ENCODE measurements at places on chromosomes 5 and 9.

GRCh38 chr9:137369061-137369787, 53.7 kb downstream of the EXD3 start:
- no peak for ATAC-seq

GRCh38 chr5:149036168-149036567, 26.7 kb downstream of the SH3TC2 start:
- ATAC-seq, result no peak

DNA sequence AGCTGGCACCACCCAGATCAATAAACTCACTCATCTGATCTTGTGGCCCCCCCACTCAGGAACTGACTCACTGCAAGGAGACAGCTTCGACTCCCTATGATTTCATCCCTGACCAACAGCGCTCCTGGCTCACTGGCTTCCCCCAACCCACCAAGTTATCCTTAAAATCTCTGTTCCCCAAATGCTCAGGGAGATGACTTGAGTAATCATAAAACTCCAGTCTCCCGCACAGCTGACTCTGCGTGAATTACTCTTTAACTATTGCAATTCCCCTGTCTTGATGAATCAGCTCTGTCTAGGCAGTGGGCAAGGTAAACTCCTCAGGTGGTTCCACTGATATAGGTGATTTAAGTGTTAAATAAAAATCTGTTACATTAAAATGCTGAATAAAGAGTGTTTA, 1.9 kb upstream of the TRIM32 start:
- no peak for ATAC-seq

- ATAC-seq, result no peak
Measured at GRCh38 chr5:14270209-14270702, 127.1 kb downstream of the TRIO start.

DNA sequence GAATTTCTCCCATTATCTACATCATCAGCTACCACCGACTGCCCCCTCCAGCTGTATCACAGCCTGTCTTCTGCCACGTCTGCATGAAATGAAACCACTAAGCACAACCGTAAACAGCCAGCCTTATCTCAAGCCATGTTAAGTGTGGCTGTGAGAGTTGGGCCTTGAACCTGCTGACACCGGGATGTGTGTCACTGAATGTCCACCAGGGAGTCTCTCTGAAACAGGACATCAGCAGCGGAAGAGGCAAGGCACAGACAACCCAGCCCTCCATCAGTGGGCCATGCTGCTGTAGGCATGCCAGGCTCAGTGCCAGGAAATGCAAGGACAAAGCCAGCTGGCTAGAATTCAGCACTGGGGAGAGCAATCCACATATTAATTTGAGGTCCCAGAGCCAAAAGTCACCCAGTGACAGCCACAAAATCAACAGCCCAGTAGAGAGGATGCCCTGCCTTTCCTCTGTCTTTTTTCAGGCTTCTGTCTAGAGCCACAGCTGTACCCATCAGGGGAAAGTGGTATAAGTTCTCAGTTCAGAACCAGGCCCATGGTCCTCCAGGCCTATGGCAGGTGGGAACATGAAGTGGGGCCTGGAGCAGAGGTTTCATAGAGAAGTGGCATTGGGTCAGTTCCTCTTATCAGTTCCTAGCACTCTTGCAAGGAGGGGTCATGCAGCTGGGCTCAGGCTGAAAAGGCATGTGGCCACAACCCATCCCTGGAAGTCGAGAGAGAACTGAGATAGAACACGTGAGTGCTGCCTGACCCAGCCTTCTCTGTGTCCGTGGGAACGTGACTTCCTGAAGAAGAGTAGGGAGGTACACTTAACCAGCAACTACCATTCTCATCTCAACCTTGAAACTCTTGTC, 199.4 kb downstream of the ESM1 start:
- no peak for ATAC-seq

DNA sequence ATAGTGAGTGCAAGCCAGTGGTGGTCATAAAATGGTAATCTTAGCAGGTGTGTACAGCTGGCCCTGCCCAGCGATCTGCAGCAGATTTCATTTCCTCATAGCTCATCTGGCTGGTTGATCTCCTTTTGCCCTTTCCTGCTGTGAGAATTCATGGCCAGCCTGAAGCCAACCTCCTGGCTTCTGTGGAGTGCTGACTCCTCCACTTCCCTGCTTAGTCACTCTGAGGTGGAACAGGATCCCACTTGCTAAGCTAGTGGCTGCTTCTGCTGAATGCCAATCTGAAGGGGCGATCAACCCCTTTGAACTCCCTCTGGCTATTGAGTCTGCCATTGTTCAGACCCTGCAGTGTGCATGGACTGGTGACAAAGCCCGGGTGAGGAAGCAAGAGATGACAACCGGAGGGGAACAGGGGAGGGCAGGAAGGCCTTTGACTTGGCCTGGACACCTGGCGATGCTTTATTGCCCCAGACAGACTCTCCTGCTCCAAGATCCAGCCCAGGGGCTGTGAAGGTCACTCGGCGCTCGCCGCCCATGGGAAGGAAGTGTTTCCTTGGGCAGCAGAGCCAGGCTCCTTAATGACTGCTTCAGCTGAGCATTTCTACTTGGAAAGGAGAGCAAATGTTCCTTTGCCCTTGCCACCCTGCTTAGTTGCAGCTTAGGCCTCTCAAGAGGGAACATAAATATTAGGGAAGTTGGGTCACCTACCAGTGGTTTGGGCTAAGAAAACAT, 341.1 kb downstream of the ZSWIM6 start:
- ATAC-seq, result no peak

DNA sequence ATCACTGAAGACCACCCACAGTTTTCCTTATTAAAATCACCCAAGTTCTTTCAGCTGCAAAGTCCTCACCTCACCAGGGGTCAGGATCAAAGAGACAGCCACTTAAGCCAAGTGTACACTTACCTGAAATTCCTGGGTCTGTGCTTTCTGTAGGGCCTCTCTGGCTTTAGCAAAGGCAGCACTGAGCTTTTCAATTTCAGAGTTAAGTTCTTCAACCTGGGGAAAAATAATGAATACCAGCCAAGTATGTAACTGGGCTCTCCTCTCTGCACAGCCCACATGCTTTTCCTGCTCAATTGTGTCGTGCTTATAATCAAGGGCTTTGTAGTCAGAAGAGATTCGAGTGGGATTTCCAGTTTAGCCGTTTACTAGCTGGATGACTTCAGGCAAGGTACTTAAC, 55.1 kb downstream of the CDK5RAP2 start:
- ATAC-seq, result no peak

- no peak for ATAC-seq
Measured at GRCh38 chr9:122119721-122120120, 26.6 kb upstream of the TTLL11 start.

GRCh38 chr5:59390074-59390659, 503.4 kb downstream of the PDE4D start:
- ATAC-seq, result no peak

DNA sequence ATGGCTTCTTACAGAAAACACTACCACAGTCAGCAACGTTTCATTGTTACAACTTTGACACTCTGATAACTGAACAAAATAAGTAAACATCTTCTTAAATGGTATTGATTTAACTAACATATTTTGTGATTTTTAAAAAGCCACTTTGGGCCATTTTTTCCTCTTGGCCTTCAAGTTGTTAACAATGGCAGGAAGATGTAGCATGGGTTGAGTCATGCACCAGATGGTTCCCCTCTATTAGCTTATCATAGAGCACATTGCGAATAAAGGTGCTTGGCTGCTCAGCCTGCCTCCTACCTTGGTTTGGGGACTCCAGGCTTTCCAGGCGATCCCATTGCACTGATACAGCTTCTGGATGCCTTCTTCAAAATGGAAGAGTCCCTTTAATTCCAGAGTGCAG, 24.1 kb upstream of the CER1 start:
- ATAC-seq, result no peak

DNA sequence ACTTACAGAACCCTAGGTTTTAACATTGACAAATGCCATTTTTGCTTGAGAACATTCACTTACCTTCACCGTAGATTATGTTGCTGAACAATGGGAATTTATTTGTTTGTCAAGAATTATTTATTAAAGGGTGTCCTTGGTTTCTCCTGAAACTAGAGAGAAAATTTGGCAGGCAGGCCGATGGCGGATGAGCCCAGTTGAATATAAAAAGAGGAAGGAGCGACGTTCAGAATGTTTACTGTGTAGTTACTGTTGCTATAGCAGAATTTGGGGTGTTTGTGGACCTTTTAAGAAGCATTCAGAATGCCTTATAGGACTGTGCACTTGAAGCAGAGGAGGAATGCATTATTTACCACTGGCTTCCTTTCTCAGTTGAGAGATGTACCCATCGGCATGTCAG, 268.2 kb downstream of the CDH10 start:
- no peak for ATAC-seq

GRCh38 chr9:103407260-103407659, 412.1 kb downstream of the CYLC2 start:
- ATAC-seq, result no peak

GRCh38 chr5:147359101-147359500, 124.3 kb downstream of the STK32A start:
- ATAC-seq, result no peak

DNA sequence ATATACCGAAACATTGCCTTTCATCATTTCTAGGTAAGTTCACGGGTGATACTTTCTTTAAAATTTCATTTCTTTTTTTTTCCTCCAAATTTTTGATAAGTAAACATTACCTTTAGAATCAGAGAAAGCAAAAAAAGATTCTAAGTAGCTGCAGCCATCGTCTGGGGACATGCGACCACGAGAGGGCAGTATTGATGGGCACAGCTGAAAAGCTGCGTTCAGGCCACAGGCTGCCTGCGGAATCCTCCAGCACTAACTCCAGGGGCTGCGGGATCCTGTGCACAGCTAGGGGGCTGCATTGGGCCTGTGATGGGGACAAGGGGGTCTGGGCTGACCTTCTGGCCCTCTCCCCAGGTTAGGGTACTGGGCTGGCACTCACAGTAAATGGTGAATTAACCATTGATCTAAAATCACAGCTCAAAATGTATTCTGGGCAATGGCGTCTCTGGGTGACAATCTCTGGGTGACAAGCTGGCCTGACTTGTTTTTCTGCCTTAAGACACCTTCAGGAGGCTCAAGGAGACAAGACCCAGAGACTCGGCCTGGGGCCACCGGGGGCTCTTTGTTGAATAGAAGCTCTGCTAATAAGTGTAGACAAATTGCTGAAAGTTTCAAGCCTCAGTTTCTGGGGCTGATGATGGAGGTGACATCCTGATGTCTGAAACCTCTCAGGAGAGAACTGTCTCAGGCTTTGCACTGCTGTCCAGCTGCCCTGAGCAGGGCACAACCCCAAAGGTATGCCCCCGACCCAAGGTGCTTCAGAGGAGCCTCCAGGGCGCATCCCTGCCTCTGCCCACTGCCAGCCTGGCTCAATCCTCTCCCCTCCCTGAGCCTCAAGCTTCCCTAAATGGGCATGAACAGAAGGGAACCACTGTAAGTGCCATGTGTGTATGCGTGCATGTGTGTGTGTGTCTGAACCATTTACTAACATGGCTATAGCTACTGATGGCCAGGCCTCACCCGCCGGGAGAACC, 44.3 kb upstream of the SARDH start:
- peak; percentile 55 for ATAC-seq

- ATAC-seq, result no peak
Measured at GRCh38 chr5:154320224-154321089, 125.3 kb upstream of the SAP30L start.

- ATAC-seq, result no peak
Measured at GRCh38 chr9:93291536-93292287, 107.8 kb downstream of the WNK2 start.

DNA sequence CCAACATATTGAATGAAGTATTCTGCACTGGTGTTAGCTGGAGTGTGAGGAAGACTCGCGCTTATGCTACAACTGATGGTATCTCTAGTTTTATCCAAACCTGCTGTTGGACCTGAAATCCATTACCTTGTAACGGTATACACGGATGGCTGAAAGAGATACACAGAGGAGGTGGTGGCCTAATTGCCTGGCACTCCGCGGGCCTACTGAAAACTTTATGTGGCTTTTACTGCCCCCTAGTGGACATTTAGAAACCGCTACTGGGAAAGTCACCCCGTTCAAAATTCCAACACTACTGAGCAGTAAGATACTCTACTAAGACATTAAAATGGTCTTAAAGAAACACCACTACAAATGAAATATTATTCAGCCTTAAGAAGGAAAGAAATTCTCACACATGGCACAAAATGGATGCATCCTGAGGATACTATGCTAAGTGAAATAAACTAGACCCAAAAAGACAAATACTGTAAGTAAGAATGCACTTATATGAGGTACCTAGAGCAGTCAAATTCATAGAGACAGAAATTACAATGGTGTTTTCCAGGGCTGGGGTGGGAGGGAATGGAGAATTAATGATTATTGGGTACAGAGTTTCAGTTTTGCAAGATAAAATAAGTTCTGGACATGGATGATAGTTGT, 100.4 kb downstream of the TTLL11 start:
- ATAC-seq, result no peak

DNA sequence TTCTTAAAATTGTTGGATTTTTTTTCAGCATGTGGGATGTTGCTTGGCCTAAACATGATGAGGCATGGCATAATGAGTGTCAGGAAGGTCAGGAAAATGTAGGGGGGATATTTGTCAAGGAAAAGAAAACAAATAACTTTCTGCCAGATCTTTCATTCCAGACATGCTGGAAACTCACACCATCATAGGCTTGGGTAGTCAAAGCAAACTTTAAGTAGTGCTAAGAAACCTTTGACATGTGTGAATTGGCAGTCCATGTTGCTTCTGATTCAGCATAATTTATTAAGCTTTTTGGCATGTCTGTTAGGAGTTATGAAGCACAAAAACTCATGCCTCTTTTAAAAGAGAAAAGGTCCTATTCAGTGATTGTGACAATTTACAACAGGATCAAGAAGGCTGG, 61.3 kb upstream of the MTAP start:
- ATAC-seq, result no peak

DNA sequence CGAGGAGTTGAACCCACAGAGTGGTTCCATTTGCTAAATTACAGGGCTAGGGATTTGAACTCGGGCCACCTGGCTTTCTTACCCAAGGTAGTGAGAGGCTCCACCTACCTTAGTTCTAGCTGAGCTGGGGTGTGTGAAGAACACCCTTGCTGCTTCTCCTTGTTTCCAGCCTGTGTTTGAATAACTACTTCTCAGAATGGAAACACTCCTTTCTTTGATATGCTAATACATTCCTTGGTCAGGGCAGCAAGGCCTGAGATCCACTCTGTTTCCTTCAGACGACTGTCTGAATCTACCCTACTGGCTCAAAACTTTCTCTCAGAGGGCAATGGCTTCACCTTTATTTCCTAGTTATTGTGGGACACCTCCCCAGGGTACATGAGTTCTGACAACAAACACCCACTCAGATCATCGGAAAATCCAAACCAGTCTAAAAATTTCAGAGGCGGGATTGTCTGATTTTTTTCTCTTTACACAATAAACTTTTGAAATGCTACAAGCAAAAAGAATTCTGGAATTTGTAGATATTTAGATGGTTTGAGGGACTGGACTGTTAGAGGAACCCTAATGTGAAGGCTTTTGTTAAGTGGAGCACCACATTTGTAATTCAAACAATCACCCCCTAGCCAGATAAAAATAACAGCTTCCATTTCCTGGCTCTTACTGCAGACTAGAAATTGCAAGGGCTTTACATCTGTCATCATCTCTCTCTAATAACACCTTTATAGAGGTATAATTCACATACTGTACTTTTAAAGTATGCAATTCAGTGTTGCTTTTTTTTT, 4.0 kb upstream of the ATP6V1G1 start:
- no peak for ATAC-seq
